ENCODE measurements at places on chromosomes 13 and 19.
A peak's percentile ranks its signal among the peaks of the same experiment; 100 is the strongest.

DNA sequence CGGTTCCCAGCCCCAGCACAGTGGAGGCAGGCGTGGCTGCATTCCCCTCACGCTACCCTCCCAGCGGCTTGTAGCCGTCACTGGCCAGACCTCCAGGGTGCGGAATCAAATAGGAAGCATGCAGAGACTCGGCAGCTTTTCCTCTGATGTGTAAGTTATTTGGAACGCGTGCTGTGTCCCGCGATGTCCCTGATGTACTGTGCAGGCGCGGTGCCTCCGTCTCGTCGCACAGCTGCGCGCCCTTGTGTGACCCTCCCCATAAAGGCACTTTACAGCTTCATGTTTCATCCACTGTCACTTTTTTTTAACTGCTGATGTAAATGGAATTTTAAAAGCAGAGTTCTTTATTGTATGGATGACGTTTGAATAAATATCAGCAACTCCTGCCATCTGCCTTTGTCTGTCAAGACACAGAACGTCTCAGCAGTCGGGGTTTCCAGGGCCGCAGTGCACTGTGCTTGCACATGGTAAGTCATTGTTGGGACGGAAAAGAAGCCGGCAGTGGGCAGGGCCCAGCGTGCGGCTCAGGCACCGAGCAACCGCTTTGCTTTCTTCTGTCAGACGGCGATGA, 7.3 kb upstream of the F7 start:
- no peak for DNase-seq

DNA sequence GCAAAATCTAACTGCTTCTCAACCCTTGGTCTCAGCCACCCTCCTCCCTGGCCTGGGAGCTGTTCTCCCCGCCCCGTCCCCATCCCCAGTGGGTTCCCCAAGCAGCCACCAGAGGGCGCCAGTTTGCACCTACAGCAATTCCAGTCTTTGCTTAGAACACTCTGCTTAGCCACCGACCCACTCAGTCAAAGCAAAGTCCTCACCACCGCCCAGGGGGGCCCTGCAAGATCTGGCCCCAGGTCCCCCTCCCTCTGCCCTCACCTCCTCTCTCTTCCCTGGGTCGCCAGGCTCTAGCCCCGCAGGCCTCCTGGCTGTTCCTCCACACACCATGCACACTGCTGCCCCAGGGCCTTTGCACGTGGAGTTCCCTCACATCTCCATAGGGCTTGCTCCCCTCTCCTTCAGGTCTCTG, 12.4 kb downstream of the TMEM143 start:
- peak; percentile 73 for DNase-seq

- DNase-seq: no peak
Measured at GRCh38 chr19:45592366-45592765, 7.8 kb upstream of the OPA3 start.

GRCh38 chr13:113817860-113818691, 45.8 kb downstream of the GAS6 start:
- no peak for DNase-seq

DNA sequence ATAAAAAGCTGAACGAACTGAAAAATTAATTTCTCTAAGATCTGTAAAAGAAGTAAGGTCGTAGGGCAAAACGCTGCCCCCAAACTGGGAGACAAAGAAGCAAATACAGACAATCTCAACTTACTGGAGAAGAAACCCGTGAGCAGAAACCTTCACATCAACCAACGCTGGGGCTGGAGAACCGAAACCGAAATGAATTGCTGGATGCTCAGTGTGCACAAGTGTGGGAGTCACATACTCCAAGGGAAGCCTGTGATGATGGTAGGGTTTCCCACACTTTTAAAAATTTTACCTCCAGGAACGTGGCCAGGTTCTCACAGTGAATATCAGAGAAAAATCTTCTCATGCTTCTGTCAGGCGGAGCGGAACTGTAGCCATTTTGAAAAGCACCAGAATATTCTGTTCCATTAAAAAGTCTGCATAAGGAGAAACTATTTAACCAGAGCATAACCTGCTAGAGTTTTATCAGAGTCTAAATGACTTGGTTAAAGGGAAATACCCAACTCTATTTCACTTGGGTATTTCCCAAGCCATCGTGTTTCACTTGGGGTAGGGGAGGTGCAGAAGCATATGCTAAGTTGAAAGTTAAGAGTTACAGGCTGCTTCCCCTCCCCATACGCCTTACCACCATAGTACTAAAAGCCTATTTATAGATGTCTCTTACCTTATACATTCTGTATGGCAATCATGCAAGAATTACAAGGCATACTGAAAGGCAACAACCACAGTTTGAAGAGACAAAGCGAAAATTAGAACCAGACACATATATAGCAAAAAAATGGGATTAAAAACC, 110.5 kb upstream of the SLITRK1 start:
- DNase-seq: no peak

DNA sequence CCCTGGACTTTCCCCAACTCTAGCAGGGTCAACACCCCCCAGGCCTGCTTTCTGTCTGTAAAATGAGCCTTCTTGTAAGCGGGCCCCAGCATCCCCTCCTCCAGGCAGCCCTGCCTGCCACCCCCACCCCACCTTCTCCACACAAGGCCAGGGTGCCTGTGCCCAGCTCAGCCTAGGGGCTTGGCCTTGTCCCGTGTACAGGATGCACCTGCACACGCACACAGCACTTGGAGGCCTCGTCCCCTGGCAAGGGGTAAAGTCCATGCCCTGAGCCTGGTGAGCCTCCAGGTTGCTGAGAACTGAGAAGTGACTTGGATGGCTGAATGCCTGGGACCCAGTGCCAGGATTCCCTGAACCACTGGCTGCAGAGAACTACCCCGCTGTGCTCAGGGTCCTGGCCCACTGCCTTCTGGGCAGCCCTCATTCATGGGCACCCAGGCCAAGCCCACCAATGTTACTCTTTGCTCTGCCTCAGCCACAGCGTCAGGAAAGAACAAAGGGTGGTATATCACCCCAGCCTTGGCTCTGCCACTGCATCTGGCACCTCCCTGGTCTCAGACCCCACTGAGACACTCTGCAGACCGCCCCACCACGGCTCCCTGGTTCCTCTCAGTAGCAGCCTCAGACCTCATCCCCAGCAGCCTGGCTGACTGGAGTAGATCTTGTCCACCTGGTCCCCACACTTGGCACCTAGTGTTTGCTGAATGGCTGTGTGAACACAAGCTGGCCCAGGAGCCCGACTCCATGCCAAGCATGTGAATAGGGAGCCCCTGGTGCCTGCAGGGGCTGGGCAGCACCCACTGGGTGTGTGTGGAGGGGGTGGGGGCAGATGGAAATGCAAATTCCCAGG, 1.8 kb upstream of the TM6SF2 start:
- no peak for DNase-seq

GRCh38 chr19:51797480-51797879, 2.5 kb downstream of the FPR3 start:
- DNase-seq: no peak

DNA sequence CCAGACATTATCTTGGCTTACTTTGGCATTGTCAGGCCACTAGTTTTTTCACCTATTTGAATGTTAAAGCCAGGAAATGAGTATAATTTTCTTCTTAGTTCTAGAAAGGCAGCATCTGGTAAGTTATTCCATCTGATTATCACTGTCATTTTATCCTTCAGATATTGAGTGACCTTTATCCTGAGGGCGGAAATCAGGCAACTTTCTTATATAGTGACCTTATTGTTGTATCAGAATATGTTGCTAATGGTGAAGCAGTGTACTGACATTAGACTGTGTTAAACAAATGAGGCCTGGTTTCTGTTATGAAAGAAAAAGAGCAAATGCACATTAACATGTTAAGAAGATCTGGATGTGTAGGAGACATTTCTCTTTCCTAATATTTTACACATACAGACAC, 5.4 kb upstream of the NDFIP2 start:
- no peak for DNase-seq

All from CD4-positive, alpha-beta T cell treated with Interleukin-6 at 100 ng/mL for 8 hours (primary cell).